Fibroblast of pulmonary artery (primary cell): ENCODE measurements at places on chromosomes 6 and 20.
A peak's percentile ranks its signal among the peaks of the same experiment; 100 is the strongest.

GRCh38 chr6:44064089-44064947 lies 62.9 kb downstream of the MRPL14 start:
- DNase-seq = peak; percentile 99

GRCh38 chr20:22260506-22260905 lies 323.9 kb downstream of the FOXA2 start:
- no peak for DNase-seq

- DNase-seq = peak; percentile 89
These were observed 18.2 kb upstream of the OCSTAMP start for GRCh38 chr20:46568570-46569129.

GRCh38 chr20:24470746-24471582 lies 1.5 kb downstream of the SYNDIG1 start:
- DNase-seq = no peak

GRCh38 chr20:46520976-46521579 lies 7.7 kb upstream of the ZNF334 start:
- peak; percentile 73 for DNase-seq

DNA sequence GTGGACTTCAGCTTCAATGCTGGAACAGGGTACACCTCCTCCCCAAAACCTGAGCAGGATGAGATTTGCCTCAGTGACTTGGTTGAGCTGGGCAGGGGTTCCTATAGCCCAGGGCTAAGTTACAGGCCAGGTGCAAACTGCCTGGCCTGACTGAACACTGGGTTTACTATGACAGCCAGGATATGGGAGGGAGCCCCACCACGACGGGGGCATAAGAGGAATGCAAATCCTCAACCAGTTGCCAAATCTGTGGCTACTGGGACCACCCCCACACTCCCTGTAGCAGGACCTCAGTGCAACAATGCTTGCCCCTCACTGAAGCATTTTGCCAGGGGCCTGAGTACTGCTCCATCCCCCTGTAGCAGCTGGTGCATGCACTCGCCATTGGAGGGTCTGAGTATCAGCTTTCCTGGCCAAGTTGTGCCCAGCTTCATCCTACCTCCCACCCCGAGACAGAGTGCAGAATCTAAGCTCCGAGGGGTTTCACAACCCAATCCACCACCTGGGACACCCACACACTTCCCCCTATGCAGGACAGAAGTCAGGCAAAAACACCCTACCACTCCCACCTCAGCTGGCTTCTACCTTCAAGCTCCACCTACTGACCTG lies 27.6 kb downstream of the TREML4 start:
- DNase-seq = no peak

DNA sequence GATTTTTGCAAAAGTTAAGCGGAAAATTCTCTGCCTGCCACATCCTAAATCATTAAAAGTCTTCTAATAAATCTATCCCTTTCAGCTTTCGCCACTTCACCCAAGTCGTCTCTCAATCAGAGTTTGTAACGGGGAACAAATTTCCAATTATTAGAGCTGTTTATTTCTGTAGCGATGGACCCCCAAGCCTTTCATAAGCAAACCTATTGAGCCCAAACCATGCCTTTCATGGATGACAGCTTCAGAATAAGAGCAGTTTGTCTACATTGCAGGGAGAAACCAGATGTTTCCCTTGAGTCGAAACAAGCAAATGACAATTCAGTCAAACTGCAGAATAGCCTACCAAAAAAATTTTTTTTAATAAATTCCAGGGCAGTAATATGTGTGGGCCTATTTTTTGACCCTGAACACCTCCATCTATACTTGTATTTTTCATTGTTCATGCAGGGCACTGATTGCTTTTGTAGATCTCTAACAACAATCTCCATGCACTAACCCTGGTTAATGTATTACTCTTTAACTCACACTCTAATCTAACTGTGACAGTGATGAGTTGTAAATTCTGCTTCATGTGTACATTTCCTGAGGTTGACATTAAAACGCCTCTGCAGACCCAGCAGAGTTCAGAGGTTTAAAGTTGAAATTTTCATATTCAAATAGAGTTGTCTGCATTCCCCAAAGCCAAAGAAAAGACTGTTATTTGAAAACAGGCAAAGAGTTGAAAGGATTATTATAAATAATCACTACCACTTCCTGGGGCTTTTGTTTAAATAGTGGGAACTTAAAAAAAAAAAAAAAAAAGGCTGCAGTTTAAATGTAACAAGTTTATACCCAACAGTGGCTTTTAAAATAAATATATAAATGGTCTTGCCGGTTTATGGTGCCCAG lies 64.5 kb downstream of the ATP9A start:
- no peak for DNase-seq

DNA sequence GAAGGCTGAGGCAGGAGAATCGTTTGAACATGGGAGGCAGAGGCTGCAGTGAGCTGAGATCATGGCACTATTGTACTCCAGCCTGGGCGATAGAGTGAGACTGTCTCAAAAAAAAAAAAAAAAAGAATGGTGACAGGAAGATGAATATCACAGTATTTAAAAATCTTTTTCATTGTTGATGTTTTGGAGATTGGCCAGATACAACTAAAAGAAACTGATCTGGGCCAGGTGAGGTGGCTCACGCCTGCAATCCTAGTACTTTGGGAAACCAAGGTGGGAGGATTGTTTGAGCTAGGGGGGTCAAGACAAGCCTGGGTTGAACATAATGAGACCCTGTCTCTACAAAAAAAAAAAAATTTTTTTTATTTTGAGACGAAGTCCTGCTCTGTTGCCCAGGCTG lies 52.1 kb downstream of the TRAF3IP2 start:
- no peak for DNase-seq

GRCh38 chr6:116633685-116634084 lies 17.4 kb downstream of the RSPH4A start:
- no peak for DNase-seq

- DNase-seq = no peak
These were observed 31.0 kb upstream of the TCFL5 start for GRCh38 chr20:62892348-62893304.

- no peak for DNase-seq
These were observed 40.4 kb upstream of the KIF25 start for GRCh38 chr6:167956983-167957492.

- no peak for DNase-seq
These were observed 684.6 kb downstream of the UTRN start for GRCh38 chr6:144969602-144970272.

- DNase-seq = no peak
These were observed 87.8 kb downstream of the TBXT start for GRCh38 chr6:166079841-166080240.

GRCh38 chr20:5434116-5434515 lies 117.4 kb upstream of the PROKR2 start:
- DNase-seq = no peak

- no peak for DNase-seq
These were observed 25.3 kb upstream of the FABP7 start for GRCh38 chr6:122754191-122754731.

DNA sequence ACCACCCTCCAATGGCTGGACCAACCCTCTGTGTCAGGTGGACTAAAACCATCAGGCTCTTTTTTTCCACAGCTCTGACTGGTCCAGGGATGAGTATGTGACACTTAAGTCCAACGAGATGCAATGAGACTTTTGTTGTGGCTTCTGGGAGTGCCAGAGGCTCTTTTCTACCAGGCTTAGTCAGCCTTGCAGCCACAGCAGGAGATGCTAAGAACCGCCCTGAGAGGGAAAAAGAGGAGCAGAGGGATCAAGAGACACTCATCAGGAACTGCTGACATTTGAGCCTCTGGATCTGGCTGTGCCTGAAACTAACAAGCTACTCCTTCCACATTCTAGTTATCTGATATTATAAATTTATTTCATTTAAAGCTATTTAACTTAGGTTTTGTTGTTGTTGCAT lies 270.9 kb upstream of the SULF2 start:
- no peak for DNase-seq
